ENCODE measurements at places on chromosomes 16 and 17.

- peak; percentile 57 for DNase-seq
Observed at GRCh38 chr17:7932949-7933348, 943 bp downstream of the CNTROB start.

DNA sequence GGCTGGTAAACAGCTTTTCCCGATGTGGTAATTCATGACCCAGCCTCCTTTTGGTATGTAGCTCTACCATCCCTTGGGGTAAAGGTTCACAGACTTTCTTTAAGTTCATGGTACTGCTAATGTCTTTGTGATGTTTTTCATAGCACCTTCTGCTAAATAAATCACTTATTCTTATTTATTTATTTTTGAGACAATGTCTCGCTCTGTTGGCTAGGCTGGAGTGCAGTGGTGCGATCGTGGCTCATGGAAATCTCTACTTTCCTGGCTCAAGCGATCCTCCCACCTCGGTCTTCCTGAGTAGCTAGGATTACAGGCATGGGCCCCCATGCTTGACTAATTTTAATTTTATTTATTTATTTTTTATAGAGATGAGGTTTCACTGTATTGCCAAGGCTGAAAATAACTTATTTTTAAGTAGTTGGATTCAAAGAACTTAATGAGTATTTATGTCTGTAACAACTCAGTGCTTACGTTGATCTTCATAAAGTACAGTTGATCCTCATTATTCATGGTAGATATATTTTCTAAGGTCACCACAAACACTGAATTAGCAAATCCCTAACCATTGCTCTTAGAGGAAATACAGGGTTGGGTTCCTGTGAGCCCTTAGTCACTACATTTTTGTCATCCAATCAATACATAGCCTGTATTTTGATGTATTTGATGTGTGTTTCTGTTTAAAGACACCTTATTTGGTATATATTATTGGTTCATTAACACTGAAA lies 97.1 kb downstream of the SHISA9 start:
- DNase-seq = no peak

GRCh38 chr17:9973669-9974447 lies 68.8 kb upstream of the RCVRN start:
- DNase-seq = no peak

DNA sequence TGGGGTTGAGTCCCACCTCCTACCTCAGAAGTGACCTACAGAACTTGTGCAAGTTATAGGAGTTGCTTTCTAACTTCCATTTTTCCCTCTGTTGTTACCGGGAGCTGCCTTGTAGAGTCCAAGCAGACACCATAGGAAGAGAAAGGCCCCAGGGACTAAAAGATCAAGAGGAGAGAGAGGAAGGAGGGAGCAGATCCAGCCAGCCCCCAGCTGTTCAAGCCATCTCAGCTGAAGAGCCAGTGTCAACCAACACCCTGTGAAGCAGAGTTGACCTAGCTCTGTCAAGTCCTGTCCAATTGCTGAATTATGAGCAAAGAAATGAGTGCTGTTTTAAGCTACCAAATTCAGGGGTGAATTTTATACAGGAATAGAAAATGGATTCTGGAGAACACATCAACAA lies 34.9 kb upstream of the CACNG4 start:
- DNase-seq = no peak

GRCh38 chr16:27839419-27839818 lies 224.1 kb downstream of the GSG1L start:
- DNase-seq = no peak

- no peak for DNase-seq
Observed at GRCh38 chr16:16989368-16989767, 481.4 kb downstream of the XYLT1 start.

DNA sequence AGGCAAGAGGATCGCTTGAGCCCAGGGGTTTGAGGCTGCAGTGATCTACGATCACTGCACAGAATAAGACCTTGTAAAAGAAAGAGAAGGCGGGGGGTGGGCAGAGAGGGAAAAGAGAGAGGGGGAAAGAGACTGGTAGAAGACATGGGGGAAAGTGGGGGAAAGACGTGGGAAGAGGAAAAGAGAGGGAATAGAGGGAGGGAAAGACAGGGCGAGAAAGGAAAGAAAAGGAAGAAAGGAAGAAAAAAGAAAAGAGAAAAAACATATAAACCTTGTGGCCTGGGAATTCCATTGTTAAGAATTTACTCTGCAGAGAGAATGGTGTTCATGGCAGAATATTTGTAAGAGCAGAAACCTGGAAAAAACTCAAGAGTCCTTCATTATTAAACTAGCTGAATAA lies 120.4 kb downstream of the RMI2 start:
- no peak for DNase-seq

DNA sequence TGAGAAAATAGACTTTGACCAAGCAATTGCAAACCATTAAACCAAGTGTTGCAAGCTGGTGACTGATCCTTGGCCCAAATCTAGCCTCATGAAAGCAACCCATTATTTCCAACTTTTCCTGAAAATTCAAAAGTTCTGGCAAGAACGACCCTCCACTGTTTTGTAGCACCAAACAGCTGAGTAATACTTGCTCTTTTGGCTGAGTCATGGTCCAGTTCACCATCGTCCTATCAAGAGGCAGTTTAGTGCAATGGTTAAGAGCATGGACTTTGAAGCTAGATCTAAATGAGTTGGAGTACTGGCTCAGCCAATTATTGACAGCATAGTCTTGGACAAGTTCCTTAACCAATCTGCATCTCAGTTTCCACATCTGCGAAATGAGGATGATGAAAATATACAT lies 31.3 kb downstream of the SCNN1G start:
- DNase-seq = no peak

Measured in transverse colon (tissue), 4 donors.